CD8-positive, alpha-beta T cell (primary cell): ENCODE measurements at places on chromosomes 3 and 15. TPM values are rescaled to one million over a fixed set of nuclear protein-coding genes. Genes with fewer than 3 reads are reported as not detected.

Gene ZBTB47
- total RNA-seq, result 0.33 TPM

DNA sequence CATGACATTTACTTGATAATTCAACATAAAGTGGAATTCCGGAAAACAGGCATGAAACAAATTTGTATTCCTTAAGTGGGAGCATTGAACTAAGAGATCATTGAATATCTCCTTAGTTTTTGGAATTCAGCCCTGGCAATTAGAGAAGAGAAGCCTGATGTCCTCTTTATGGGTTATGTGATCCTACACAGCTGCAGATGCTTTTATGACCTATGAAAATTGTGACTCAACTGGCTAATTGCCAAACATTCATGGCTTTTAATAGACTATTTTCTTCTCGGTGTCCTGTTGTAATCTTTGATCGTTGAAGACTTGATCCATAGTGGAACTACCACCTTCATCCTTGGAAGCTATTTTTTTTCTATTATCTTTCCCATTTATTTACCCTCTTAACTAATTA lies 46.1 kb downstream of the AGBL1 start:
- no peak for DNase-seq

DNA sequence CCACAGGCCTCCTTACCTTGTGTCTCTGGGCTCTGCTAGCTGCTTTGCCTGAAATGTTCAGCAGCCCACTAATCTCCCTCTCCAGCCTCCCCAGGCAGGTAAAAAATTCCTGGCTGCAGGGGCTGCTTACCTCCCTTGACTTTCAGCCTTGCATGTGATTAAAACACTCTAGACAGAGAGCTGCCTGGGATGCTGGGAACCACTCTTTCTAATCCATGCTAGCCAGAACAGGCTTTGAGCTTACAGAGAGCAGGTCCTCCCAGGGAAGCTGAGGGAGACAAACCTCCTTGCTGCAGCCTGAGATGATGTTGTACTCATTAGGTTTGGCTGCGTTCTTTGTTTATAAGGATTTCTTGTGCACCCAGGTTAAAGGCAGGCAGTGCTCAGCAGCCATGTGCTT lies 33.7 kb upstream of the LIPC start:
- no peak for DNase-seq

Gene B3GNT5
- total RNA-seq, result 1.2 TPM

DNA sequence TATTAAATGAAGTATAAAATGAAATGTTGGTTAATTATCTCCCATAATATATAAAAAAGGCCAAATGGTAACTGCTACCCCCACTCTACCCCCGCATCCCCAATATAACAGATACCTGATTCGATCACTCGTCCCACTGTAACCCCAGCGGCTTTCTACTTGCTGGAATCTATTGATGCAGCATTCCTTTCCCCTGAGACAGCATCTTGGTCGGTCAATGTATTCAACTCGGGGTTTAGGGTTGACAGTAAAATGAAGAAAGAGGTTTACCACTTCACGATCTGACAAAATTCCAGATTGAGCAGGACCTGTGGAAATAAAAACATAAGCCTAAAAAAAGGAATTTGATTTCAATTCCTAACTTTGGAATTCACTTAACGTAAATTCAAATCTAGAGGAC lies 18.6 kb upstream of the C15orf40 start:
- no peak for DNase-seq

DNA sequence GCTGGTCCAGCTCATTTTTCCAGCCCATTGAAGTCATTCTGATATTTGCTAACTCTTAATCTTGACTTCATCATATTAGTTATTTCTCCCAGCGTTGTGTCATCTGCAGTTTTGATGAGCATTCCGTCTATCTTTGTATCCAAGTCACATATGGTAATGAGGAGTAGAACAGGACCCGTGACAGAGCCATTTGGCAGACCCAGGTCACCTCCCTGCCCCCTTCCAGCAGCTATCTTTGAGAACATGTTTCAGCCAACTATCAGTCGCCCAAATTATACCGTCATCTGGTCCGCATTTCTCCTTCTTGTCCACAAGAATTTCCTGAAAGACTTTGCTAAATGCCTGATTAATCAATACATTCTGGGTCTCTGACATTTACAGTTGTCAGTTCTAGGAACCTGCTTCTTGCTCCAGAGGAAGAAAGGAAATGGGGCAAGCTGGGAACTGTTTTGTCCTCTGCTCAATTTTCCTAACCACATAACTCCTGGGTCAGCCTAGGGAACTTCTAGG lies 347.1 kb upstream of the NR2E3 start:
- no peak for DNase-seq

- DNase-seq, result no peak
These were observed 117.3 kb downstream of the XXYLT1 start for GRCh38 chr3:195153653-195154052.

- no peak for DNase-seq
These were observed 80.5 kb upstream of the PLXND1 start for GRCh38 chr3:129686941-129687340.

Gene CCRL2
- total RNA-seq, result 5.3 TPM
